ENCODE measurements at places on chromosomes 6 and 20.

DNA sequence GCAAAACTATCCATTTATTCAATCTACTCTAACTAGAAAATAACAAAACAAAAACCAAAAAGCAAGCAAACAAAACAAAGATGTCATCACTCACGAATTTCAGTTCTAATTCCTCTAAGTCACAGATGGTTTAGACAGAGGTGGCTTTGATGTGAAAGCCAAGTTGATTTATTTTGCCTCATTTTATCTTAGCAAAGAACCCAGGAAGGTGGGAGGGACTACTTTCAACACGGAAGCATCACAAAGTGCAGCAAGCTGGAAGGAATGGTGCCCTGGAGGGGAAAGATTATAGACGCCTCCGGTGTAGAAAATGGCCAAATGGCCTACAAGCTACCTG is 88.4 kb downstream of the LAMP5 start:
- no peak for DNase-seq

- peak; percentile 78 for DNase-seq
Measured at GRCh38 chr20:34713194-34713943, 9.2 kb downstream of the TP53INP2 start.

- no peak for DNase-seq
Measured at GRCh38 chr6:136158387-136158821, 91.7 kb downstream of the MTFR2 start.

DNA sequence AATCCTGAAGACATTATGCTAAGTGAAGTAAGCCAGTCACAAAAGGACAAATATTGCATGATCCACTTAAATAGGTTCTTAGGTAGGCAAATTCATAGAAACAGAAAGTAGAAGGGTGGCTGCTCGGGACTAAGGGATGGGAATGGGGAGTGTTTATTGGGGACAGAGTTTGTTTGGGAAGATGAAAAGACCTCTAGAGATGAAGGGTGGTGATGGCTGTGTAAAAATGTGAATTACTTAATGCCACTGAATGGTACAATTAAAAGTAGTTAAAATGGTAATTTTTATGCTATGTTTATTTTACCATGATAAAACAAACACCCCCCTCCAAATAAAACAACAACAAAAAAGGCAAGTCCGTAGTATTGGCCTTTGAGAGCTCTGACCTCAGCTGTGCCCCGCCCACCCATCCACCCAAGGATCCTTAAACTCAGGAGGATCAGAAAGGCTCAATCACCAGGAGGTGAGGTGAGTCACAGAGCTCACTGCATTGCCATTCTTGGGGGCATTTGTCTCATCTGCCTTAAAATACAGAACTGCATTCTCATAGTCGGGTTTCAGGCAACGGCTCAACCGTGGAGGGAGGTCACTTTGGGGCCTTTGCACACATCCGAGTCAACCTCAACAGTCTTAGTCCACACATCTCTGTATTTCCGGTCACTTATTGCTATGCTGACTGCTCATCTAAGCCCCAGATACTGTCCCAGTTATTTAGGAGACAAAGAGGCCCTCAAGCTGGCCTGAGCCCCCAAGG is 96.7 kb downstream of the SLC22A23 start:
- DNase-seq, result no peak

GRCh38 chr6:150153905-150154492 is 11.2 kb downstream of the PPP1R14C start:
- no peak for DNase-seq

DNA sequence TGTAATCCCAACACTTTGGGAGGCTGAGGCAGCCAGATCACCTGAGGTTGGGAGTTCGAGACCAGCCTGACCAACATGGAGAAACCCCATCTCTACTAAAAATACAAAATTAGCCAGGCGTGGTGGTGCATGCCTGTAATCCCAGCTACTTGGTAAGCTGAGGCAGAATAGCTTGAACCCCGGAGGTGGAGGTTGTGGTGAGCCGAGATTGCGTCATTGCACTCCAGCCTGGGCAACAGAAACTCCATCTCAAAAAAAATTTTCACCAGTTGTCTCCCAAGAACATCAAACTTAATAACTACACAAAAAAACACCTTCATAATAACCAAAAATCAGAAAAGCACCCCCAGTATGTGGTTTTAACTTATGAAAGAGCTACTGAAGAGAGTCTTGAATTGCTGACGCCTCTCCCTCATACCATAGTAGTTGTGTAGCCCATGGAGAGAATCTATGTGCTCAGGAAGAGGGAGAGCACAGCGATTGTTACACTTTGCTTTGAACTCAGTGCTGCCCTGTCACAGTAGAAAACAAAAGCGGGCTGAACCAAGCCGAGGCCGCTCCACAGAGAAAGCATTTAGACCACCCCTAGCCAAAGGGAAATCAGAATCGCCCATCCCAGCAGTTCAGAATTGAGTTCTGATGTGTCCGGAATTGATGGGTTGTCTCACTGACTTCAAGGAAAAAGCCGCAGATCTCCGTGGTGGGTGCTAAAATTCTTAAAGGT is 42.0 kb upstream of the GMPR start:
- DNase-seq, result no peak

DNA sequence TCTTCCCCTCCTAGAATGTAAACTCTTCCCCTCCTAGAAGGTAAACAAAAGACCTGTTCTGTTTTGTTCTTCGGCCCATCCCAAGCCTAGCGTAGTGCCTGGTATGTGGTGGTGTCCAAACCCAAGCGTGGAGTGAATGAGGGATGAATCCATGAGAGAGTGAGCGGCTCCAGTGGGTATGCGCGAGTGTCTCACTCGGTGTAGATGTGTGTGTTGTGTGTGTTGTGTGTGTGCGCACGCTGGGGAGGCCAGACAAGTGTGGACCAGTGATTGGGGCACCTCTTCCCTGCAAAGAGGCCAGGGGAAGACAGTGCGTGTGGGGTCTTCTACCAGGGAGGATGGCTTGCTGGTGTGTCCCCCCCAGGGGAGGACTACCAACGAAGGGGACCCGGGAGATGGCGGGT is 392 bp upstream of the SLC2A10 start:
- no peak for DNase-seq

DNA sequence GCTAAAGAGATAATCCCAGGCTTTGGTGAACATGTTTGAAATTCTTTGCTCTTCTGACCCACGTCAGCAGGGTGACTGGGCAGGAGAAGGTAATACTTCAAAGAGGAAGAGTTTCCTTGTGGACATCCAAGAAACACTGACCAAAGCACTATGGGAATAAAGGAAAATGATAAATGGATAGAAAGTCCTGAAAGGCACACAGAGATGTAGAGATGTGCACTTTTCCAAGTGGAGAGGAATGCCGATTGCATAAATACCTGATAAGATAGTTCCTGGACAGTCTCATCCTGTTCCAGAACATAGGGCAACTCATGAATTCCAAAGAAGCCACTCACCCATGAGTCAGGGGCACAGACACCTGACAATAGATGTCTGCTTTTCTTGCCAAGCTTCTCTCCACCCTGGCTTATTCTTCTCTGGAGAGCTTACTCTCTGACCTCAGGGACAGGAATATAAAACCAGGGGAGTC is 191.3 kb upstream of the FOXA2 start:
- DNase-seq, result peak; percentile 33

- no peak for DNase-seq
Measured at GRCh38 chr6:142737368-142738034, 207.5 kb downstream of the HIVEP2 start.

DNA sequence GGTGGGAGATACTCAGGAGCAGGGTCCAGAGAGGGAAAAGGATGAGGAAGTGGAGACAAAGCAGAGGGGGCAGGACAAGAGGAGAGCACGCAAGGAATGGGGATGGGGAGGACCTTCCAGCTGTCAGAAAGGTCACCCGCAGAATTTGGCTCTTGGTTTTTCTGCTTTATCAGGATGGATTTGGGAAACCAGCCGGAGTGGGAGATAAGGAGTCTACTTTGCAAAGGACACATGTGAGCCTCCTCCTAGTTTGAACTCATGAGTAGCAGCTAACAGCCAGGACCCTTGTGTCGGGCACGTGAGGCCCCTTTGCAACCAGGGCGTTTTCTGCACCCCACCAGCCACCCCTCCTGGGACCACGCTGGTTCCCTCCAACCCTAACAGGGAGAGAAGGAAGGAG is 7.6 kb upstream of the MICA start:
- no peak for DNase-seq

- DNase-seq, result no peak
Measured at GRCh38 chr6:30013291-30013922, 47.7 kb upstream of the POLR1H start.

DNA sequence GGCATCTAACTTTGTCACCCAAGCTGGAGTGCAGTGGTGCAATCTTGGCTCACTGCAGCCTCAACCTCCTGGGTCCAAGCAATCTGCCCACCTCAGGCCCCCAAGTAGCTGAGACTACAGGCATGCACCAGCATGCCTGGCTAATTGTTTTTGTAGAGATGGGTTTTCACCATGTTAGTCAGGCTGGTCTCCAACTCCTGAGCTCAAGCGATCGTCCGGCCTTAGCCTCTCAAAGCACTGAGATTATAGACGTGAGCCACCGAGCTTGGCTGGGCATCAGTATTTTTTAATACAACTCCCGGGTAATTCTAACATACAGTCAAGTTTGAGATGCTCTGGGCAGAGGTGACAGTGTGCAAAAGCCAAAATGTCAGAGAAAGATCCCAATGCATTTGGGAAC is 73.5 kb downstream of the NFATC2 start:
- DNase-seq, result no peak

DNA sequence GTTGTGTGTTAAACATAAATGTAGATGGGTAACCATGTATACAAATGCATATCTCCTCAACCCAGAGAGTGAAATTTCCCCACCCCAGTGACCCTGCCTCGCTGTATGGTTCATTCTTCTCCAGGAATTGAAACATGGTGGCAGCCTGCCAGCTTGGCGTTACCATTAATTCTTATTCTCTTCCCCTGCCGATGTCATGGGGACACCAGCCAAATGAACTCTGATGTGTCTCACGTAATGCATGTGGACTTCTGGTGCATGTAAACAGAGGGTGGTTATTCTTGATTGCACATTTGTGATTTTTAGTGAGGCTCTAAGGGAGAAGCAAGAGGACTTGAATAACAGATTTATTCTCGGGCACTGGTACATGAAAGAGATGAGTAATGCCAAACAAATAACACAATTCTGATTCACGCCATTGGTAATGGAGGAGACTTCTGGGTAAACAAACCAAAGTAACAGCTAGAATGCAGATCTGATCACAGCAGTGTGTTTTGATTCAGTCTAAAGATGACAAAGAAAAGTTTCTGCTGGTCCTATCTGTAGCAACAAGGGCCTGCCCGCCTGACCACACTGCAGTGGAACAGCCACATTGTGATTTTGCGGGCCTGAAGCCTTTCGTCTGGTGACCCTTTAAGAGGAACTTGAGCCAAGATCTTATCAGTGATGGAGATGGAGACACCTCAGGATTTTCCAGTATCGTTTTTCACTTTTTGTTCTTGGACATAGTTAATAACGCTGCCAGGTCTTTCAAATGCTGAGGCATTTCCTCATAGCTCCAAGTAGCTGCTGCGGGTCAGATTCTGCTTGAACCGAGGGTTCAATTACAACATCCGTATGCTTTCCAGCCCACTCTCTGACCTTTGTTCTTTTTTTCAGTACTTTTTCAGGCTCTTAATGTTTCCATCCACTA is 171.8 kb upstream of the AKAP12 start:
- DNase-seq, result no peak

GRCh38 chr6:168377856-168378832 is 58.6 kb upstream of the DACT2 start:
- no peak for DNase-seq

GRCh38 chr6:35056952-35057351 is 84.2 kb downstream of the TCP11 start:
- DNase-seq, result no peak

DNA sequence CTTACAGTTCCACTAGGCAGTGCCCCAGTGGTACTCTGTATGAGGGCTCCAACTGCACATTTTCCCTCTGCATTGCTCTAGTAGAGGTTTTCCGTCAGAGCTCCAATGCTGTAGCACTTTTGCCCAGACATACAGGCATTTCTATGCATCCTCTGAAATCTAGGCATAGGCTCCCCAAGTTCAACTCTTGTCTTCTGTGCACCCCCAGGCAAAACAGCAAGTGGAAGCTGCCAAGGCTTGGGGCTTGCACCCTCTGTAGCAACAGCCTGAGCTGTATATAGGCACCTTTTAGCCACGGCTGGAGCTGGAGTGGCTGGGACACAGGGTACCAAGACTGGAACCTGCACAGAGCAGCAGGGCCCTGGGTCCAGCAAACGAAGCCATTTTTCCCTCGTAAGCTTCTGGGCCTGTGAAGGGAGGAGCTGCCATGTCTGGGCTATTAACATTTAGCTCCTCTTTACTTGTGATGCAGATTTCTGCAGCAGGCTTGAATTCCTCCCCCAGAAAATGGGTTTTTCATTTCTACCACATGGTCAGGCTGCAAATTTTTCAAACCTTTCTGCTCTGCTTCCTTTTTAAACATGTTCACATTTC is 596.2 kb upstream of the ADGRB3 start:
- no peak for DNase-seq

- peak; percentile 37 for DNase-seq
Measured at GRCh38 chr6:107033126-107033525, 5.1 kb downstream of the MTRES1 start.

DNA sequence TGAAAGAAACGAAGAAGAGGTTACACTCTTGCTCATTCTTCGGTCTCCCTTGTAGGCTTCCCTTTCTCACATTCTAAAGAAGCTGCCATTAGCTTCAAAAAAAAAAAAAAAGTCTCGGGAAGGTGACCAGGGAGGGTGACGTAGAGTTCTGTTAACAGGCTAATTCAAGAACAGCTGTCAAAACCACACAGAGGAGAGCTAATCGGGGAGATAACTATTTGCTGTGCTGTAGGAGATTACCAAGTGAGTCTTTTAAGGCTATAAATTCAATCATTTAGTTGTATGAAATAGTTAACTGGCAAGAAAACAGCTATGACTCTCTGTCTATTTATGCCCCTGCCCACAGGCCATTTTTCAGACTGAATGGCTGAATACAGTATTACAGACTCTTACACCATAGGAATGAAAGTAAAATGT is 256.8 kb downstream of the SYNE1 start:
- no peak for DNase-seq

DNA sequence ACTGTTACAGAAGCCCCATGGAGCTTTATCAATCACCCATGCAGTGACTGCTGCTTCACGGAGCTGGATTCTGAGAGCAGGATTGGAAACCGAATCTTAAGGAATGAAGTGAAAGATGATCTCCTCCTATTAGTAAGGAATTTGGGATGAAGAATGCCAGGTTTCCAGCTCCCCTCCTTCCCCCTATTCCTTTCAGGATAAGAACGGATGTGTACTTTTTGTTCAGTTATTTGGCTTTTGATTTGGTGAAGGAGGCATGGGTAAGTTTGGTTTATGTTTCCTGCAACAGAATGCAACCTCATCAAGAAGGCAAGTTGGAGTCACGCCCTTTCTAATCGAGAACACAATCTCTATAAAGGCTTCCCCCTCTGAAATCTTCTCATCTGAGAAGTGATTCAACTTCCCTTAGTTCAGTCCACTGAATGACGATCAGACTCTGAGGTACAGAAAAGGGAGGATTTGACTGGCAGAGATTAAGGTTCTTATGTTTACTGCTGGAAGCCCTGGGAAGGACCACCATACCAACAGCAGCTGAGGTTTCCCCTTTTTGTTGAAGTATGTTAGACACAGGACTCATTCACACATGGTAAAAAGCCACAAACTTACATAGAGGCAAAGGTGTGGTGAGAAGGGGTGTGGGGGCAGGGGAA is 5.5 kb downstream of the ELMO2 start:
- no peak for DNase-seq

GRCh38 chr20:49187330-49187850 is 744 bp downstream of the STAU1 start:
- DNase-seq, result no peak
